Activated T-helper 2 cell treated with anti-CD3 and anti-CD28 coated beads, Interferon-gamma antibody, Interleukin-2, Interleukin-4, amounts not matched to agents 10 μg/mL and 5 μg/mL and 100 μg/mL, durations not matched to agents 14 hours and 24 hours and 36 hours (primary cell): ENCODE measurements at places on chromosomes 3 and 15. TPM values are rescaled to one million over a fixed set of nuclear protein-coding genes. Genes with fewer than 3 reads are reported as not detected.

GRCh38 chr15:25054329-25054728 is 99.5 kb downstream of the SNRPN start:
- DNase-seq, result no peak

DNA sequence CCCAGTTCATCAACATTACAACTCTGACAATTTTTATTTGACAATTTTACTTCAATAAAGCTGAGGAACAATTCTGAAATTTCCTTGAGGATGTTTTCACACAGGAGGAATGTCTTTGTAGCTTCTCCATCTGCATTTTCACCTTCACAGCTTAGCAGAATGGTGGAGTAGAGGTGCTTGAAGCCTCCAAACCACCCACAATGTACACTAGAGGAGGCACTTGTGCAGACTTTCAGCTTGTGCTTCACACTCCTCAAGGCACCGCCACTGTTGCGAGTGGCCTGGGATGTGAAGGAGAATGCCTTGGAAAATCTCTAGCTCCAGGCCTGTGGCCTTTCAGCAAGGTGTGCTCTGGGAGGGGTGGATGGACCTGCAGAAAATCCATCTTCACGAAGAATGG is 181.9 kb downstream of the EPHB1 start:
- no peak for DNase-seq

Gene ANKRD34C
- not detected in 2 replicates for total RNA-seq

Gene SLC51B
- total RNA-seq, result not detected in 2 replicates

DNA sequence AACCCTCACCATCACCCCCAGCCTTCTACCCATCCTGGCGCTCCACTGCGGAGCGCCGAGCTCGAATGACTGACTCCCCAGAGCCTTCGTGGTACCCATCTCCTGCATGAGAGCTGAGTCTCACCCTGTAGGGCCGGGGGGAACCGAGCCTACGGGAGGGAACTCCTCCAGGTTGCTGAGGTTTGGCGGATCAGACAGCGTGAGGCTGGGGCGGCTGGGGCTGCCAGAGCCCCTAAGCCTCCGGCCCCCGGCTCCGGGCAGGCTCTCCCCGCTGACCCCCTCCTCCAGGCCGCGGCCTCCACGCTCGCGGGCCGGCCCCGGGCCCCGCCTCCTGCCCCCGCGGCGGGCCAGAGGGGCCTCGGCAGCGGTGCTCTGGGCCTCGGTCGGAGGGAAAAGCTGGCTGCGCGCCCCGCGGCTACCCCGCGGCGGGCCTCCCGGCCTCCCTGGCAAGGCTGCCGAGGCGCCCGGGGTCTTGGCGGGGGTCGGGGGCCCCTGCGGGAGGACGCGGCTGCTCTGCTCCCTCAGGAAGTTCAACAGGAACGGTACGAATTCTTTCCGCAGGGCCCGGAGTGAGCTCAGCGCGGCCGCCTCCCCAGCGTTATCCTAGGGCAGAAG is 643 bp downstream of the CDAN1 start:
- DNase-seq, result no peak

DNA sequence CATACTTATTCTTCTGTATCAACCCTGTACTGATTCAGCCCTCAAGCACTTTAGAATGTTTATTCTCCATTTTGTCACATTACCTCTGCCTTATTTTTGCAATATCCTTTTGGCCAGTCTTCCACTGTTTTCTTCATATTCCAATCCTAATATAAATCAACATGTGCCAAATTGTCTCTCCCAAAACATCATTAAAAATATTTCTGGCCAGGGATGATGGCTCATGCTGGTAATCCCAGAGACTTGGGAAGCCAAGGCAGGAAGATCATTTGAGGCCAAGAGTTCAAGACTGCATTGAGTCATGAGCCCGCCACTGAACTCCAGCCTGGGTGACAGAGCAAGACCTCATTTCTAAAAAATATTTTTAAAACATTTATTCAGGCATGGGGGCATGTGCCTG is 641.4 kb upstream of the CBLB start:
- DNase-seq, result no peak

DNA sequence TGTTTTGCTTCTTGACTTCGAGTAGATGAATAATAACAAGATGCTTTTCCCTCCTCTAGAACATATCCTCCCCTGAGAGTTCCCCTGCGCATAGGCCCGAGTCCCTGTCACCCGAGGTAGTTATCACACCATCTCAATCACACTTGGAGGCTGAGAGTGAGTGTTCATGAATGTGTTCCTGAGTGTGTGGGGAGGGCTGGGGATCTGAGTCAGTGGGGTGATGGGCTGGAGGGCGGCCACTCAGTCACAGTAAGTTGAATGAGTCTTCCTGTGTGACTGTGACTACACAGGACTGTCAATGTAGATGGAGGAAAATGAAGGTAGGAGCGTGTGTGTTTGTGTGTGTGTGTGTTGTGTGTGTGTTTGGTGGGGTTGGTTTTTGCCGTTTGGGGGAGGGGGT is 71.0 kb downstream of the SETD5 start:
- no peak for DNase-seq

DNA sequence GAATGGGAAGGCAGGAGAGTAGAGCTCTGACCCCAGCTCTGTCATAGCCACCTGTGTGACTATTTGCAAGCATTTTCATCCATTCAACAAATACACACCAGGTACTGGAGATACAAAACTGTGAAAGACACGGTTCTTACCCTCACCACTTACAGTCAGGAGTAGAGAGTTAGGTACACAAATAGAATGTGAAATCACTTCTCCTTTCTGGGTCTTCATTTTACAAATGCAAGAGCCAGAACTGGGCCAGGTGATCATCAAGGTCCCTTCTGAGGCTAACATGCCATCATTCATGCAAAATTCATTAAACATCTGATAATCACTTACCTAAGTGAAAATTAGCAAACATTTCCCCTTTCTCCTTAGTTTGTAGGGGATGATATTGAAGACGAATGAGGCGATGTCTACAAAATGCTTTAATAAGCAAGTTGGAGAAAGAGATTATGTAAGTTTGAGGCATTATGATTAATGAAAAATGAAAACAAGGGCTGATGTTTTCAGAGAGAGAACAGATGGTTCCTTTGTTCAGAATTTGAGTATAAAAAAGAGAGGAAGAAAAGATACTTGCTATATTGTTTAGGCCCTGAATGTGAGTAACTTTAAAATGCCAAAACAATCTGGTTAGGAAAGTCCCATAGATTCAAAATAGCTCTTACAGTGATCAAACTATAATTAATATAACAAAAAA is 88.6 kb downstream of the LPP start:
- DNase-seq, result no peak

DNA sequence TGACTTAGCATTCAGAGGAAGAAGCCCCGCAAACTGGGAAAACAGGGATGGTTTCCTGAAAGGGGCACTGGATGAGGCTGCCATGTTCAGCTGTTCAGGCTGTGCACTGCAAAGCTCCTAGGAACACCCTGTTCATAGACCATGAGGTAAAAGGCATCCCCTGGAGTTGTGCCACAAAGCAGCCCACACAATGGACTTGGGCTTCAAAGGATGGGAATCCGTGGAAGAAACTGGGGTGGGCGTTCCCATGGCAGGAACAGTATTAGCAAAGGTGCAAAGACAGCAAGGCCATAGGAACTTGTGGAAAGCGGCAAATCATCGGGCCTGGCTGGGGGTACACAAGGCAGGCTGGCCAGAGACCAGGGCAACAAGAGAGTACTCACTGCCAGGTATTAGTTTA is 8.9 kb downstream of the OXTR start:
- no peak for DNase-seq

DNA sequence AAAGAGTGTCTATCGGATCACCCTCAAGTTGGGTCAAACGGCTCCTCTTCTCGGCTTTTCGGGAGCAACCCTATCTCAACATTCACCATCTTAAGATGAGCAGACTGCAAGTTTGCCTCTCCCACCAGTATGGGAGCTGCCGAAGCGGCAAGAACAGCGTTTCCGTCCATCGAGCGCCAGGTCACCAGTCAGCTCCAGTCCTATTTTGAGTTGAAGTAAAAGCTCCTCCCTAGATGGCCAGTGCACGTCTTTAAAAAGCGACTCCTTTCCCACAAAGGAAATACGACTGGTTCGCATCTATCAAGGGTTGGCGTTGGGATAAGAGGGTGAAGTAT is 369 bp upstream of the U2SURP start:
- peak; percentile 68 for DNase-seq

DNA sequence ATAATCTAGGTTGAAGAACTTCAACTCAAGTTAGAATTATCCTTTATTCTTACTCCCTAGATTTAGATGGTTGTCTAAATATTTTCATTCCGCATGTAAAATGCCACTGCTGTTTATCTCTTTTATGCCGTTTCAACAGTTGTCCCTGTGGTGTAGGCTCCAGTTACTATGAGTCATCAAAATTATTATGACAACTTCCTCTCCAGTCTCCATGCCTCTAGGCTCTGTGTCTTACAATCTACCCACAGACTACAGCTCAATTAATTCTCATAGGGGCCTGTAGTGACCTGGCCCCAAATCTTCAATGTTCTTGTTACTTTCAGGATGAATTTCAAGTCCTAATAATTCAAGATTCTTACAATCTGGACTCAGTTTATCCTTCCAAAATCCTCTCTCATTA is 105.8 kb upstream of the UNC13C start:
- DNase-seq, result no peak

DNA sequence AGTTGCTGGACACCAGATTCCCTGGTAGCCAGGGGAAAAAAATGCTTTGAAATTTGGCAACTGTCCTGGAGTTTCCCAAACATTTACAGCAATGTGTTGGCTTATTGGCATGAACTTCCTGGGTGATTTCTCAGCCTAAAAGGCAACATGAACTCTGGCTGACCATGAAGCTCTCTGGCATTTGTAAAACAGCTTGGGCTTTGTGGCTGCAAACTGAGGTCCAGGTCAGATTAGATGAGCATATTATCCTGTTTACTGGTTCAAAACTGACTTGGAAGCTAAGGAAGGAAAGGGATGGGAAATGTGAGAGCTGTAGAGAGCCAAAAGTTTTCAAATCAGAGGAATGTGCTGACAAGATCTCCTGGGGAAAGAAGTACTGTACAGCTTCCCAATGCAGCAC is 139.0 kb downstream of the P3H2 start:
- no peak for DNase-seq

Gene SMCO1
- not detected in 2 replicates for total RNA-seq

GRCh38 chr3:60582288-60582687 is 669.0 kb downstream of the FHIT start:
- no peak for DNase-seq

Gene C3orf22
- total RNA-seq, result not detected in 2 replicates

Gene AGBL1
- total RNA-seq, result 0.14 and 0.18 TPM in 2 replicates

DNA sequence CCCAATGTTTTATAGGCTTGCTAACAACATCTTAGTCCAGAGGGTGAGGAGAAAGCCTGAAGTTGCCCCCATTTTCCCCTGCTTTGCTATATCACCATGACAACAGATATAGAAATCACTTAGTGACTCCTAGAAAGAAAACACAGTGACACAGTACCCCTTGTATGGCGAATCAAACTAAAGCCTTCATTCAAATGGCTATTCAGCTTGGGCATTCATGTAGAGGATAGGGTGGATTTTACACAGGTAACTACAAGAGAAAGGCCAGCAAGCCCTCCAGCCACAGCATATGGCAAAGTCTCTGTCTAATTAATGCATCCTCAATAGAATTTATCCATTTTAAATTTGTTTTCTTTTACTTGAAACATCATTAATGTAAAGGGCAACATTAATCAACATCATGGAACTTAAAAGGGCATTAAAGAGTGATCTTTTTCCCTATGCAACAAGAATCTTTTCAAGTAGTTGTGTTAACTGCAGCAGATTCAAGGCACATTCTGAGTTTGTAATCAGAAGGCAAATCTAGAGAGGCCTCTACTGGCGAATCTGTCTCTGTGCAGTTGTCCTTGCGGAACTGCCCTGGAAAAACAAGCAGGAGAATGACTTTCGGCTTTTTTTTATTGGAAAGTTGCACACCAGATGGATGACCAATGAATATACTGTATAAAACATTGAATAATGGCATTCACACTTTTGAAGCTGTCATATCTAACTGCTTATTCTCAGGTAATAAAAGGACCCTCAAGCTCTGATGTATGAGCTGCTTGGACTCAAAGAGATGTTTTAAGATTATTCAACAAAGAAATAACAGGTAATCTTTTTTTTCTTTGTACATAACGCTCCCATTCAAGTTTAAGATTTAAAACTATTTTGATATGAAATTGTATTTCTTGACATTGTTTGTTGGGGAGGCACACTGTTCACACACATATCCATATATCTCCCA is 621.7 kb upstream of the AGTR1 start:
- DNase-seq, result no peak

DNA sequence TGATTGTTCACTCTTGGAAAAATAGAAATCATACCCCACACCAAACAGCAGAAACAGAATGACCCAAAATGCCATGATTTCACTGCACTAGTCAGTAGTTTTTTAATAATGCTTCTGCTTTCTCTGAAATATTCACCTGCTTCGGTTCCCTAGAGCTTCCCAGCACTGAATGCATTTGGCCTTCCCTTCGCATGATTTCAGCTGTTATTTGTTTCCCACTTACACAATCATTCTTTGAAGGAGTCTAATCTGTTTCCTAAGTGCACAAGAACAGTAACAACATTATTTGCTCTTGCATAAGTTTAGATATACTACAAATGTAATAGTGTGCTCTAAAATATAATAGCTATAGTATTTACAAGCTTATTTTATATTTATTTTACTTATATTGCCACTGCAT is 178.7 kb downstream of the STAC start:
- no peak for DNase-seq

Gene BSN
- total RNA-seq, result 0.09 and 0.11 TPM in 2 replicates

- DNase-seq, result no peak
These were observed 717.3 kb downstream of the OTOL1 start for GRCh38 chr3:162213956-162214355.

DNA sequence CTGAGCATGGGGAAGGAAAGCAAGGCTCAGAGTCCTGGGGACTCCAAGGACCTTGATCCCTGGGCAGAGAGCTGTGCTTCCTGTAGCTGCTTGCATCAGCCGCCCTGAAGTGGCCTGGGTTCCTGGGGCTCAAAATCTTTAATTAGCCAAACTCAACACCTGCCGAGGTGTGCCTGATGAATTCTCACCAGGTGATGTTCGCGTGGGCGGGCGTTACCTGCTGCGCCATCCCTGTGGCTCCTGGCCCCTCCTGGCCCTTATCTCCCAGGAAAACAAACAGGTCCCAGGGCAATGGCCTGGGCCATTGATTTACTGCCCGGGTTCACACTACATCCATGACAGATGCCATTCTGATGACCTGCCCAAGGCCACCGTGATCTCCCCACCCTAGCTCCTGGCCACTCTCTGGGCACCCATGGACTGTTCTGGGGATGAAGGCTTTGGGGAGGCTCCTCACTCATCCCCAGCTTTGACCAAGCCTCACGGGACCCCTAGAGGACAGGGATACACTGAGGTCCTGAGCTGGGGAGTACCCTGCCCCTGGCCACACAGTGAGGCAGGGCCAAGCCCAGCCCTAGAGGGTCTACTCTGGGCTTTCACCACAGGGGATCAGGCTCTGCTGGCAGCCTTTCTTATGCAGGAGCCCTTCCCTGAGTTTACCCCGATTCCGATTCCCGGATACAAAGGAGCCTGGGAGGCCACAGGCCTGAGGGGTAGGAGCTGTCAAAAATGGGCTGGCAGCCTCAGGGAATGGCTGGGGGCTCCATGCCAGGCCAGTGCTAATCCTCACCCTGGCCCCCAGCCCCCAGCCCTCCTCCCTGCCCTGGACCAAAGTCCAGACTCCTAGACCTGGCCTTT is 5.7 kb downstream of the SLC38A3 start:
- no peak for DNase-seq

GRCh38 chr3:15479400-15480224 is 41.9 kb downstream of the COLQ start:
- no peak for DNase-seq
